ENCODE measurements at places on chromosomes 1 and 21.

DNA sequence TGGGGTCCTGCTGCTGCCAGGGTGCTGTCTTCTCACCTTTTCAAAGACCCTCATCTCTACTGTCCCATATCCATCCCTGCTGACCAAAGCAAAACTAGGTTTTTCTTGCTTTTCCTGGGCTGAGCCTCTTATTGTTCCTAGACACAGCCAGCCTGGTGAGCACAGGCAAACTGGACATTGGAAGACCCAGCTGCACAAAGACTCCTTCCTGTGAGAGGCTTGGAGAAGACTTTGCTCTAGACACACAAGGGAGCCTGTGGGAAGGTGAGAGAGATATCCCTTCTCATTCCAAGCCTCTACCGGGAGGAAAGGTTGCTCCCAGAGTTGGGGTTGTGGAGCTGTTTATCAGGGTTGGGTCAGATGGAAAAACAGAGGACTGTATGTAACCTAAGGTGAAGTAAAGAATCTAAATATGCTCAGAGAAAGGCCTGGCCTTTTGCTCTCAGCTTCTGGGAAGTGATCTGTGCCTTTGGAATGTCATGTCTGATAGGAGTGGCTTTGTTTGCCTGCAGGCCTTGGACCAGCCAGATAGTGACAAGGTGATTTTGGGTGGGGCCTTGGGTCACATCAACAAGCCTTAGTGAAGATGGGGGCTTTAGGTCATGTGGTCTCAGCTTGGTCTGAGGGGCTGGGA lies 87.6 kb upstream of the RUNX1 start:
- no peak for DNase-seq

- DNase-seq, result no peak
Measured at GRCh38 chr1:54959241-54959640, 21.2 kb upstream of the TMEM61 start.

DNA sequence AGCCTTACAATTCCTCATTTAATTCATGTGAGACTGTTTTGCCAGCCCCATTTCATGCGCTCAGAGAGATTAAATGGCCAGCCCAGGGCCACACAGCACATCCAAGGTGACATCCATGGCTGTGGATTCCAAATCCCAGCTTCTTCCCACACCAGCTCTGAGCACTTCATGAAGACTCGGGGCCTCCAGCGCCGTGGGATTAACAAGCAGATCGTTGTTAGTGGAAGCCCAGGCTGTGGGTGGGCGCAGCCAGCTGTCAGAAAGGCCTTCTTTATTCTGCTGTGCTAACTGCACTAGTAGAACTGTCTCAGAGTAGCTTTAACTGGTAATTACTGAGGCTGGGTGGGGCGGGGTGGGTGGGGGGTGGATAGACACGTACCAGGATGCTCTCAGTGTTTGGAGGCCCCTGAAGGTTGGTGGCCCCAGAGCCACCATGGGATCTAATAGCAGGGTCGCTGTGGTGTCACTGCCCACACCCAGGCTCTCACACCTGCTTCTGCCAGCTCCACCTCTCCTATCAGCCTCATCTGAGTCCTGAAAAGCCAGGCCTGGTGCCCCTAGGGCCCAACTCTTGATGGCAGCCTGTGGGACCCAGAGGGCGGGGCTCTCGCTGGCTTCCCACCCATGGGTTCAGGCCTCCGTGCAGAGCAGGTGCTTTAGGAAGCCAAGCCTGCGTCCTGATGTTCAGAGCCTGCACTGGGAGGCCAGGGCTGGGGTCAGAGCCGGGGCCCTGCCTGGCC lies 3.4 kb downstream of the BMP8A start:
- no peak for DNase-seq

DNA sequence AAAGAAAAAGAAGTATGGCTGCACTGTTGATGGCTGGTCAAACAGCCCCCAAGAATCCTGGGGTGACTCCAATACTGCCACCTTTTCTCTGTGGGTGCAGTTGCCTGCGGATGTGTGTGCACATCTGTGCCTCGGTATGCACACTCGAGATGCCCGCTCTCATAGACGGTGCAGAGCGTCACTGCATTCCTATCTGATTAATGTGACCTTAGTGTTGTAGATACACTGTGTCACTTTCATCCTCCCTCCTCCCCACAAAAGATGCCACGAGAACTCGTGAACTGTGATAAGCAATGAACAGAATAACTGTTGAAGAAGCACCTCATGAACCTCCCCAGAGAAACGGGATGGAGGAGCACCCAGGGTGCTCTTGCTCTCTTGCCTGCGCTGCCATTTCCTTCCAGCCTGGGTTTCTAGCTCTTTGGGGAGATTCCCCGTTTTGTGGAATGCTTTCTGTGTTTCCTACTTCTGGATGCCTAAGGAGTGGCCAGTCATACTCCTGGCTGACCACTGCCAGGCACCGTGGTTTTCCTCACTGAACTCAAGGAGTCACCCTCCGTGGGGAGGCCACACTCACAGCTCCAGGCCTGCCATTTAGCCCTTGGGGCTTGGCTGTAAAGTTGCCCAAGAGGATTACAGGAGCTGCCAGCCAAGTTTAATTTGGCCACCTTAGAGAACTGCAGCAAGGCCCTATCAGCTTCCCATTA lies 32.0 kb downstream of the NTPCR start:
- DNase-seq, result no peak

- DNase-seq, result no peak
Measured at GRCh38 chr1:84246213-84246612, 55.3 kb upstream of the SAMD13 start.

GRCh38 chr1:97877307-97877706 lies 43.5 kb downstream of the DPYD start:
- DNase-seq, result no peak

DNA sequence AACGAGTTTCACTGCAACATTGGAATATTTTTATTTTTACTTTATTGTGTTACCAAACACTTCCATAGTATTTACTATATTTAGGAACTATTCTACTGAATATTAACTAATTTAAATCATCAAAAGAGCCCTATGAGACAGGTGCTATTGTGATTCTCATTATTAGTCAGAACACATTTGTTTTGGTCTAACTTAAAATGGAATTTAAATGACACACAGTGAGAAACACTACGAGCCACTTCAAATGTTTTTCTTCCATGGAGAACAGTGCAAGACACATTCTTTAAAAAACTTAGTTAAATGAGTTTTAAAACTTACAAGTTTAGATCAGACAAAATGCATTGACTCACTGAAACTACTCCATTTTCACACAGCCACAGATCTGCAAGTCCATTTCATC lies 6.6 kb upstream of the TRAF3IP3 start:
- DNase-seq, result no peak

DNA sequence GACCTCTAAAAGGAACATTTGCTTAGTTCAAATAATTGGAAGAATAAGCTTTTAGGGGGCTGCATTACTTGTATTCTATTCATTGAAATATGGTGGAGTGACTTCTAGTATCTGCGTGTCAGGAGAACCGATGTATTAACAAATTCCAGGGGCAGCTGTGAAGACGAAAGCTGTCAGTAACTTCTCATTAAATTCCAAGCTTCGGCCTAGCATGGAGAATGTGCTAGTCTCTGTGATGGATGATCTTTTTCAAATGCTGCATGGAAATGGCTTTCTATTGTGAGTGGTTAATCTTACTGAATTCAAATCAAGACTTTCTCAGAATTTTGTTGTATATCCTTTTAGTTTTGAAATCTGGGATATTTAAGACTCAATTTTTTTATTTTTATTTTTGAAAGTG lies 429.9 kb downstream of the ADGRL2 start:
- DNase-seq, result no peak

GRCh38 chr1:173861731-173862145 lies 6.1 kb downstream of the GAS5 start:
- no peak for DNase-seq

- no peak for DNase-seq
Measured at GRCh38 chr1:16380868-16381267, 13.8 kb downstream of the SZRD1 start.

GRCh38 chr1:30161953-30162352 lies 561.4 kb downstream of the MATN1 start:
- no peak for DNase-seq

- no peak for DNase-seq
Measured at GRCh38 chr1:198212675-198213074, 55.9 kb downstream of the NEK7 start.

DNA sequence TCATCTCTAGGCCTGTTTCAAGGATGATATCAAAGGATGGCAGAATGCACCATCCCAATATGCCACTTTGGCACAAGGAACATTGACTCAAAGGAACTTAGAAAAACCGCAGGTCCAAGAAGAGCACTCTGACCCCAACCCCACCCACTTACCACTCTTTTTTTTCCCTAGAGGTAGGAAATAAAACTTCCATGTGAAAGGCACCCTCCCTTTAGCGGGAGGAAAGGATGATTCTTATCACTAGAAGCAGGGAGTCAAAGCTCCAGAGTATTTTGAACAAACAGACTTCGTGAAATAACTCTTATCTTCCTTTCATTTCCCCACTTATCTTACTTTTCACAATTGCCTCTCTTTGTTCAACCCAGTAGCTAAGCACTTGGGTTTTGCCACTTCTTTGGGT lies 22.2 kb downstream of the PSMG1 start:
- no peak for DNase-seq

DNA sequence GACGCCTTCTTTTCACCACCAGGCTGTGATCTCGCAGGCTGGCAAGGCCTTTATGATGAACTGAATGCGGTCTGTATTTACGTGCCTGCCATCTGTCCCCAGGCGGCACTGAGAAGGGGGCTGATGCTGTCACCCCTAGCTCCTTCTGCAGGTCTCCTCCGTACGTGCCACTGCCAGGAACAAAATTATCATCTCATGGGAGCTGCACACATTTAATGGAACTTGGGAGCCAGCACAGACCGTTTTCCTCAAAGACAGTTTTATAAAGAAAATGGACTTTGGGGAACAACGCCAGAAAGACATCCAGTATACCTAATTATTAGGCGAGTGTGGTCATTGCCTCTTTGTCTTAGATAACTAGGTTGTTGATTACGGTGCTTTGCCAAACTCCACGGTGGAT lies 434.5 kb downstream of the KIF26B start:
- DNase-seq, result no peak

DNA sequence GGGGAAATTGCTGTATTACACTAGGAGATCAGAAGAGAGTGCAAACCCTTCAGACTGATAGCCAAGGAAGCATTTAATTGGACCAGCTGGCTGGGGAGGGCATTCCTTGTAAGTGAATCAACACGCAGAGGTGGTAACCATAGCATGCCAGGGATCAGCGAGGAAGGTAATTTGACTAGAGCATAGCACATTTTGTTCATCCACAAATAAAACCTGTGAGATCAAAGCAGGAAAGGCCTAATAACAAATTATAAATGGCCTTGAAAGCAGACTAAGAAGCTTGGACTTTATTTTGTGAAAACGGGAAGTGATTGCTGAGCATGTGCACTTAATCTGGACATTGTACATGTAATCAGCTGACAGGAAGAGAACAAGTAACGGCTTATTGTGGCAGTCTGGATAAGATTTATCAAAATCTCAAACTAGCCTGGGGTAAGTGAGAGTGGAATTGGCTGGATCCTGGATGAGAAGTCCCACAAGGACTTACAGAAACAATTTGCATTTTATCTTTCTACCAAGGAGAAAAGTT lies 11.7 kb upstream of the CD55 start:
- DNase-seq, result no peak

- no peak for DNase-seq
Measured at GRCh38 chr1:113194846-113195830, 122.1 kb downstream of the LRIG2 start.

DNA sequence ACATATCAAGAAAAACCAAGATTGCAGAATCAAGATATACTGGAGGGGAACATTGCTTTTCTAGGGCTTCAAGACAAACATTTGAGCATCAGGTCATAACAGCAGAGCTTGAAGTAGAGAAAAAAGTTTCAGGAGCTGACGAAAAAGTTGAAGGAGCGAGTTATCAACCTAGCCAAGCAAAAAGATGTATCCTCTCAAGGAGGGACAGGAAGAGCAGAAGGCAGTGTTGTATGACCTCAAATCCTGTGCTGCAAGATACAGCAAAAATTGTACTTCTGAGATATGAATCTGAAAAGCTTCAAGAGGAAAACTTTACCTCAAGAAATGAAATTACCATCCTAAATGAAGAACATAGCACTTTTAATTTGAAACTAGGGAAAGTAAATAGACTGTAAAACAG lies 153.1 kb downstream of the AK5 start:
- DNase-seq, result no peak

GRCh38 chr21:24023936-24024335 lies 1583.3 kb downstream of the MRPL39 start:
- no peak for DNase-seq

DNA sequence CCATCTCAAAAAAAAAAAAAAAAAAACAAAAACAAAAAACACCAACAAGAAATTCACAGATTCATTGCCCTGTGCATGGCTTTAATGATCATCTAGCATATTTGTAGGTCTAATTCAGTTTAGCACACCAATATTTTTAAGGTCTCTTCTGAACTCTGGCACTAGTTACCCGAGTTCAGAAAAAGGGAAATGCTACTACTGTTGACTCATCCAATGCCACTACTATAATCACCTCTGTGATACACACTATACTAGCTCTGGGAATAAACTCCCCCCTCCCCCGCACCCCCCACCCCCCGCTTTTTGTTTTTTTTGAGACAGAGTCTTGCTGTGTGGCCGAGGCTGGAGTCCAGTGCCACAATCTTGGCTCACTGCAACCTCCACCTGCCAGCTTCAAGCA lies 55.6 kb downstream of the FBXO42 start:
- DNase-seq, result no peak

- DNase-seq, result no peak
Measured at GRCh38 chr1:111082421-111083203, 57.3 kb downstream of the DRAM2 start.

- DNase-seq, result no peak
Measured at GRCh38 chr1:116694524-116694923, 27.0 kb upstream of the IGSF3 start.

DNA sequence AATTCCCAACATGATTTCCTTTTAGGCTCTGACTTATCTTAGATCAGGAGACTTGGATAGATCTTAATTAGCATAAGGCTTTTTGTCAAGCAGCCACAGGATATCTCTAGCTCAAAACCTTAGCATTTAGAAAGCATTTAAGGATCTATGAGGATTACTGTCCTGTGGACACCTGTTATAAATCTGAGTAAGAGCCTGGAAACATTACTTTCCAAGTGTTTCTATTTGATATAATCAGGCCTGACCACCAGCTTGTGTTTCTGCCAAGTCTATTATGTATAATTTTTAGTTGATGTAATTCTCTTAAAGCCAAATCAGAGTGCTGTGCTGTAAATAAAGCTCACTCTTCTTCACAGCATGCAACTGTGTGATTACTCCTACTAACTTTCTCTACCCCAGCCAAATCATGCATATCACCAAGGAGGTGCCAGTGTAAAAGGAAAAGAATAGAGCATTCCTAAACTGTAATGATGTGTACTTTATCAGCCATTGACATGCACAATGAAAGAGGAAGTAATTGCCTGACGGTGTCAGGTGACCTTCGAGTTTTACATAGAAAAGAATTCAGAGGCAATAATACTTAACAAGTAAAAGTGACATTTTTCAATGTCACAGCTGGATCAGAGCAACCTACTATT lies 309.9 kb upstream of the PRMT6 start:
- no peak for DNase-seq

DNA sequence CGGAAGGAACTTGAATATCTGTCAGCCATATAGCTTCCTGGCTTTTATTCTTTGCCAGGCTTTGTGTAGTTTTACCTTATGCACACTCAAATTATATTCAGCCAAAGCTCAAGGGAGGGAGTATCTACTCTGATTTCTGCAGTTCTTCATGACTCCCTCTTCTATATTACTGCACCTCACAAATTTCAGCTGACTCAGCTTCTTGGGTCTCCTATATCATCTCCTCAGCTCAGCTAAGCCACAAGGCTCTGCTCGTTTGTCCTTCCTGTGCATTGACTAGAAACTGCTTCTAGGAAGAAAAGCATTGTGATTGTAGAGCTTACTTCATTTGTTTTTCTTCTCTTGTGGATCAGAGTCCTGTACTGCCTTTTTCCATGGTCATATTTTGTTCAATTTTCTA lies 37.4 kb downstream of the BTBD8 start:
- no peak for DNase-seq
